ENCODE measurements at places on chromosomes 1 and 21. TPM values are rescaled to one million over a fixed set of nuclear protein-coding genes. Genes with fewer than 3 reads are reported as not detected.

LCE1C gene
- not detected for total RNA-seq

DNA sequence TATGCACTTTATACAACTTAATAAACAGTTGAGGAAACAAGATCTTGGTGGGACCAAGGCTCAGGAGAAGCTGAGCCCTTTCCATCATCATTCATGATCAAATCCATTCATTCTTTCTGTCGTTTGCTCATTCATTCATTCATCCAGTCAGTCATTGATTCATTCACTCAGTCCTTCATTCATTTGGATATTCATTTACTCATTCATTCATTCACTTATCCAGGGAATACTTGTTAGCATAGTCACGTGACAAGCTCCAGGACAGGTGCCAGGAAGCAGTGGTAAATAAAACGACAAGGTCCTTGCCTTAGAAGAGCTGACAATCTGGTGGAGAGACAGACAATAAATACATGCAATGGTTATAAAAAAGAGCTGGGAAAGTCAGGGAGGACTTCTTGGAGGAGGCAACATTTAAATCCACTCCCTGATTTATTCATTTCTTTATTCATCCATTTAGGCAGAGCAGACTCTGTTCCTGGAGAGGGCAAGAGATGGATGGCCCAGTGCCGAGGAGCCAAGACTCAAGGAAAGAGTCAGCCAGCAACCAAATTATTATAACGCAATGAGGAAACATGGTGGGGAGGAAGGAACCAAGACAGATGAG lies 74.1 kb upstream of the CASZ1 start:
- DNase-seq = no peak

- DNase-seq = no peak
Measured at GRCh38 chr1:197178998-197179397, 32.5 kb upstream of the ASPM start.

- peak; percentile 18 for DNase-seq
Measured at GRCh38 chr1:192904438-192904895, 95.6 kb downstream of the RGS2 start.

PCBP3 gene
- total RNA-seq = 28.4 TPM

DNA sequence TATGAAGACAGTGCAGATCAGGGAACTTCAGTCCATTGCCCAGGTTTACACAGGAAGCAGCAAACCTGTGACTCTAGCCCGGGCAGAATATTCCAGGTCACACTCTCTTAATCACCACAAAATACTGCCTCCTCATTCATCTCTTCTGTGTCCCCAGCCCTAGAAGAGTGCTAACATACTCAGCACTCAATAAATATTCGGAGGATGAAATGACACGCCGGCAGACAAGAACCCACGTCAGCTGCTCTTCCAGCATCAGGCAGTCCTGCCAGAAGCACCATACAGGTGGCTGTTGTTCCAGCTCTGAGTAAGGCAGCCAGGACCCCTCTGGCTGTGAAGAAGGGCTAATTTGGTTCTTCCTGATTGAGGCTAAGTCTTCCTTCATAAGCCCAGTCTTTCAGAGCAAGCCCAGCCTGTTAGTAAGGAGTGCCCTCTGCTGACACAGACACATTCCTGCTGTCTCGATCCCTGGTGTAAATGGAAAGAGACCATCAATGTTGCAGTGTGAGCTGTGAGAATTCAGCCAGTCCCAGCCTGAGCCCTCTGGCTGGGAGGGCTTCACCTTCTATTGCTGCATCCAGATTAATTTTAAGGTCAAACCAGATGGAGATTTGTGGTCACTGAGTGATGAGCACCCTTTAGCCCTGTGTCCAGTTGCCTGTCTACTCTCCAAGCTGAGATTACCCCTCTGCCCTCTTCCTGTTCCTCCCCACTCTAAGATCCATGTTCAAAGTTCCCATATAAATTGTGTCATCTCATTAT lies 45.0 kb upstream of the KIRREL1 start:
- no peak for DNase-seq

S100B gene
- 8.4 TPM for total RNA-seq

DNA sequence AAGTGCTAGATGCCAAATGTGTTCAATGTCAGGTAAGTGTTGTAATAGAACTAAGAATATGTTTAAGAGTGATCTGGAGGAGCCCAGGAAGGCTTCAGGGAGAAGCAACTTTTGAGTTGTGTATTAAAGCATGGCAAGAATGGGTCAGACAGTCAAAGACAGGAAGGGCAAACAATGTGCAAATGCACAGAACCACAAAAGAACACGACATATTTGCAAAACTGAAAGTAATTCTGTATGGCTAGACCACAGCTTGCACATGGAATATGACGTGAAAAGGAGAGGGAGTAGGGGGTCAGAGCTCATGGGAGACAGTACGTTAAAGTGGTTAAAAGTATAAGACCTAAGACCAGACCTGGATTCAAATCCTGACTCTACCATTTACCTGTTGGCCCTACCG lies 7.1 kb upstream of the SORT1 start:
- DNase-seq = no peak

RAB25 gene
- total RNA-seq = not detected

CFHR5 gene
- total RNA-seq = not detected

DNA sequence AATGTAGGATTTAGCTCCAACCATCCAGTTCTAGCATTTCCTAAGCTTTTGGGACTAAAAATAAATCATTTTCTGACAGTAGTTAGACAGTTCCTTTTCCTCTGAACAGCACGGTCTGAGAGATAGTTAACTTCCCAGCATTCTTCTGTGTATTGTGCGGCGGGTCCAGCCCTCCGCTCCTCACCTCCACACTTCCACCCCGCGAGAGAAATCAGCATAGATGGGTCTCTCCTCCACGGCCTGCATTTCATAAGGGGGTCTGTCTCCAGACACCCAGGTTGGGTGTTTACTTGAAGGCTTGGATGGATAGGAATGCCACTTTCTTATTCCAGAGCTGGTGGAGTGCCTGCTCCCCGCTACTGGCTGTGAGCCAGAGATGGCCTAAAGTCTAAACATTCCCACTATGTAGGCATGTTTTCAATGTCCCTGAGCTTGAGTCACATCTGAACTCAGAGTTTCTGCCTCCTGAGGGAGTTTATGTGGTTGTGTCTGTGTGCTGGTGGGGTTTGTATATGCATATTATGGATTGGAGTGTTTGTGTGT lies 38.0 kb upstream of the PPP2R5A start:
- DNase-seq = no peak

- DNase-seq = no peak
Measured at GRCh38 chr1:36849956-36850355, 184.4 kb downstream of the GRIK3 start.

MARK1 gene
- 11.9 TPM for total RNA-seq

GRCh38 chr1:221693087-221693486 lies 48.8 kb downstream of the DUSP10 start:
- DNase-seq = no peak

DNA sequence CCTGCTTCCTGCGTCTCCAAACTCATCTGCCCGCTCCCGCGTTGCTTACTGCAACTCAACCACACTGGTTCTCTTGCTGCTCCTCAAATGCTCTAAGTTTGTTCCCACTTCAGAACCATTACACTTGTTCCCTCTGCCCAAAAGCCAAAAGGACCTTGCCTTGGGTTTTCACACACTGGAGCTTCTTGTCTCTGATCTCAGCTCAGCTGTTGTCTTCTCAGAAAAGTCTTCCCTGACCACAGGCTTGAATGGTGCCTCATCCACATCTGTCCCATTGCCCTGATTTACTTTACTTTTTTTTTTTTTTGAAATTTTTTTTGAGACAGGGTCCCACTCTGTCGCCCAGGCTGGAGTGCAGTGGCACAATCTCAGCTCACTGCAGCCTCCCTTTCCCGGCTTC lies 44.3 kb upstream of the SYT14 start:
- no peak for DNase-seq

DNA sequence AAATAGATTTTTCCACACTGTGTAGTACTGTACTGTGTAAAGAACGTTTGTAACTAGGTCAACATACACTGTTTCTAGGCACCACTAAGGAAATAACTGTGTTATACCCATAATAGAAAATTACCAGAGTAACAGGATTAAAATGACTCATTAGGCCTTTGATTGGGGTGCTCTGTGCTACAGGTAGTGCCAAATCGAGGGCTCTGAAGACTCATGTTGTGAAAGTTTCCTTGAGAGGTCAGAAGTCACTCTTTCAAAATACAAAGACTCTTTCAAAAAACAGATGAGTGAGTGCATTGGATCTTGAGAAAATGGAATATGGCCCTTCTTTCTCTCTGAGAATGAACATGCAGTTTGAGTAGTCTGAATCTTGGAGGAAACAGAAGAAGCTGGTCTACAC lies 143.0 kb downstream of the MRPL39 start:
- no peak for DNase-seq

DNA sequence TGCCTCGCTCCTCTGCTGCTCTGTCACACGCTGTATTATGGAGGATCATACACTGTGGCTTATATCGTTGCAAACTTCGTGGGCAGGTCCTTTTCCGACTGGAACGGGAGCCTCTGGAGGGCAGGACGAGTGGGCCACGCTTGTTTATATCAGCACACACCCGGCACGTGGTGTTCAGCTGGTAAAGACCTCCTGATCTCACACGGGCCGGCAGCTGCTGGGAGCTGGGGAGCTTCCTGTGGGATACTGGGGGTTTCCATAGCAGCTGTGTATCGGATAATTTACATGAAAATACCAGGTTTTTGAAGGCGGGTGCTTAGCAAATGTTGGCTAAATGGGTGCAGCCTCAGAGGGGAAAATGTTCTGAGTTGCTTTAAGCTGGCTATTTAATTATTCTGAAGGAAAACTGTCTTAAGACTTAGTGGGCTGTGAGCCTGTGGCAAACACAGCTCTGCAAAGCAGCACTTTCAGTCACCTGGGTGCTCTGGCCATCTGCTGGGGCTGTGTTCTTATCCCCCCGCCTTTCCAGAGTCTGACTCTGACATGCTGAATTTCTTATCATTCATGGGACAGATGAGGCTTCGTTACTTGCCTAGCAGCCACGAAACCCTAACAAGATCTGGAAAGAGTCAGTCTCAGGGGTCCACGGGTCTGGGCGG lies 103.6 kb upstream of the GCLM start:
- DNase-seq = no peak

CRYAA gene
- total RNA-seq = not detected

DNA sequence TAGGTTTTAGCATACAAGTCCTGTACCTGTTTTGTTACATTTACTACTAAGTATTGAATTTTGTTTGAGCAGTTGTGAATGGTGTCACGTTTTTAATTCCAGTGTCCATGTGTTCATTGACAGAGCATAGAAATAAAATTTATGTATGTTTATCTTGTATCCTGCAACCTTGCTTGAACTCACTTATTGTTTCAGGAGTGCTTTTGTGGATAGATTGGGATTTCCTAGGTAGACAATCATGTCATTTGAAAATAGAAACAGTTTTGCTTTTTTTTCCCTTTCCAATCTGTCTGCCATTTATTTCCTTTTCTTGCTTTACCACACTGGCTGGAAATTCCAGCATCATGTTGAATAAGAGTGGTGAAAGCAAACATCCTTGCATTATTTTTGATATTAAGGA lies 15.0 kb upstream of the ABCG1 start:
- no peak for DNase-seq

- no peak for DNase-seq
Measured at GRCh38 chr1:181936269-181936668, 125.2 kb downstream of the ZNF648 start.

DNA sequence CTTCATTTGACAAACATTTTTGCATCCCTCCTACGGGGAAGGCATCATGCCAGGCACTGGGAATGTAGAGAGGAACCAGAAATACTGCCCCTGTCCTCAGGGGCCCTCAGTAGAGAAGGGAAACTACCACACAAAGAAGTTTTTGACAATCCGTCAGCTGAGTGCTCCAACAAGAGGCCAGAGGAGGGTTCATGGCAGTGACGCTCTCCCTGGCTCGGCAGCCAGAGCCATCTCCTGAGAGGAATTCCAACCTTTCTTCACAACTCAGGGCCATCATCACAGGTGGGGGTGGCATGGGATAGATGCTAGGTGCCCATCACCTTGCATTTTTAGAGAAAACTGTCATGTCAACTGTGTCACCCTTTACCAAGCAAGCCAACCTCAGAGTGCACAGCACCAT lies 154.1 kb downstream of the HIVEP3 start:
- no peak for DNase-seq
